ENCODE measurements at places on chromosomes 2 and 18.

DNA sequence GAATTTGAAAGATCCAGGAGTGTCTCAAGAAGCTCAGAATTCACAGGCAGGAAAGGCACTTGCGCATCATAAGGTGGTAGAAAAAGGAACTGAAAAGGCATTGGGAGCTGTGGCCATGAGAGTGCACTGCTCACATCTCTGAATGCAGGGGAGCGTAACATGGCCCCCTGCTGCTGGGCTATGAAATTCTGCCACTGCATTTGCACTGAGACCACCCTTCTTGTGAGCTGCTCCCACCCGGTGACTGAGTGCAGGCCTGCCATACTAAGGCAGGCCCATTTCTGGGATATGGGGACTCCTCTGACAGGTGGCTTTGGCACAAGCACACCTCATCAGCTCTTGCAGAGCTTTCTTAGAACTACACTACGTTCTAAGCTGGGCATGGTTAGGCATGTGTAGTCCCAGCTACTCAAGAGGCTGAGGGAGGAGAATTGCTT, 25.3 kb upstream of the STARD7 start:
- DNase-seq: no peak

DNA sequence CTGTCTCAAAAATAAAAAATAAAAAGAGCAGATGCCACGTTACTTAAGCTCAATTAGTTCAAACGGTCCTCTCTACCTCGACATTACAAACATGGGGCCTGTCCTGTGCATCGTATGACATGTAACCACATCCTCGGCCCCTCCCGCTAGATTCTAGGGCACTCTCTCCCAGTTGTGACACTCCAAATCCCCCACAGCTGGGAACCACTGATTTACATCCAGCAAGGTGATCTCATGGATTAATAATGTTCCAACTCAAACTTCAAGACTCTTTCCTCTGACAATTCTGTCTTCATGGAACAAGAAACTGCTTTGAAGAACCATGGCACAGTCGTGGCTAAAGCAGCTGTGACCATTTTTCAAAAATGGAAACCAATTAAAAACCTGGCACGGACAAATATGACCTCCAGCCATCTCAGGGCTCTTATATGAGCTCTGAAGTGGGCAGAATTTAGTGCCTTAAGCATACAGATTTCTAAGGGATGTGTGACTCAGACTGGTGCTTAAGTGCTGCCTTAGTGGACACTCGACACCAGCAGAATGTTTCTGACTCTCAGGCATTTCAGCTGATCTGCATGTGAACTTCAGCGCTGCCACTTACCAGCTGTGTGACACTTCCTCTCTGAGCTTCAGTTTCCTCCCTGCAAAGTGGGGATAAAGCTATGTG, 31.7 kb upstream of the ASAP2 start:
- peak; percentile 90 for DNase-seq

- no peak for DNase-seq
These were observed 17.0 kb downstream of the BZW1 start for GRCh38 chr2:200828572-200829257.

DNA sequence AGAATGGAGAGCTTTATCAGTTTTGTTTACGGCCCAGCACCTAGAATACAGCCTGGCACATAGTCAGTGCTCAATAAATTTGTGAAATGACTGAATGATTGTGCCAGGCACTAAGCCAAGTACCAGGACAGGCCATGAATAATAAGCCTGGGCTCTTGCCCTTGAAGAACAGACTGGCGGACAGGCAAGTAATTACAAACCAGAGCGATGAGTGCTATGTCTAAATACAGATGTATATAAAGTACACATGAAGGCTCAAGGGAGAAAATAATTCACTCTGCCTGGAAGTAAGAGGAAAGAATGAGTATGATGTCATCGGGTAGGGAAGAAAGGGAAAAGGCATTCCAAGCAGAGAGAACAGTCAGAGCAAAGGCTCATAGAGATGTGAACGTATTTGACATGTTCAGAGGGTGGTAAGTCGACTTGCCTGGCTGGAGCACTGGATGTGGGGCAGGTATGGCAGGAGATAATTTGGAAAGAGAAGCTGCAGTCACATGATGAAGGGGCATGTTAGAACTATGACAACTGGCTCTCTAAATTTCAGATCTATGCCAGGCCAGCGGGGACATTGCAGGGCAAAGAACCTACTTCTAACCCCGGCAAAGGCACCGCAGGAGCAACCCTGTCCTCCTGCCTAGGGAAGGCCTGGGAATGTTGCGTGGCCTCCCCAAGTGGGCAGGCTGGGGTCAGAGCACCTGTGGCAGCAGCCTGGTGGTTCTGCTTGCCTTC, 119.1 kb upstream of the STPG4 start:
- DNase-seq: peak; percentile 25
